ENCODE measurements at places on chromosomes 16 and 17.

GRCh38 chr17:36717088-36717487 is 115.7 kb downstream of the MRM1 start:
- DNase-seq, result no peak

DNA sequence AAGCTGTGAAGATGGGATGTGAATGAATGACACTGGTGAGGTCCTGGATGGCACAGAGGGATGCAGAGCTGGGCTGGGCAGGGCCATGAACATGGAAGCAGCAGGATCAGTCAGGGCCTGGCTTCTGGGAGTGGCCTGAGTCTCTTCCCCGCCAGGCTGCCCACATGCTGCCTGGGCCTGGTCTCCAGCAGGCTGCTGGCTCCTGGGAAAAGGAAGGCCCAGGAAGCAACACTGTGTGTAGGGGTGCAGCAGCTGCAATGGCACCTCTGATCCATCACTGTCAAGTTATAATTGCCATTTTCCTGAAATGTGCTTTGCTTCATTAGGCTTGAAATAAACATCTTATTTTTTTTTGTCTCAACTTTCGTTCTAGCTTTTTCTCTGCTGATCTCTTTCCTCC is 260.2 kb upstream of the N4BP1 start:
- no peak for DNase-seq

GRCh38 chr17:10777131-10777807 is 26.6 kb downstream of the TMEM238L start:
- no peak for DNase-seq

GRCh38 chr16:58411736-58412614 is 19.7 kb downstream of the GINS3 start:
- no peak for DNase-seq

DNA sequence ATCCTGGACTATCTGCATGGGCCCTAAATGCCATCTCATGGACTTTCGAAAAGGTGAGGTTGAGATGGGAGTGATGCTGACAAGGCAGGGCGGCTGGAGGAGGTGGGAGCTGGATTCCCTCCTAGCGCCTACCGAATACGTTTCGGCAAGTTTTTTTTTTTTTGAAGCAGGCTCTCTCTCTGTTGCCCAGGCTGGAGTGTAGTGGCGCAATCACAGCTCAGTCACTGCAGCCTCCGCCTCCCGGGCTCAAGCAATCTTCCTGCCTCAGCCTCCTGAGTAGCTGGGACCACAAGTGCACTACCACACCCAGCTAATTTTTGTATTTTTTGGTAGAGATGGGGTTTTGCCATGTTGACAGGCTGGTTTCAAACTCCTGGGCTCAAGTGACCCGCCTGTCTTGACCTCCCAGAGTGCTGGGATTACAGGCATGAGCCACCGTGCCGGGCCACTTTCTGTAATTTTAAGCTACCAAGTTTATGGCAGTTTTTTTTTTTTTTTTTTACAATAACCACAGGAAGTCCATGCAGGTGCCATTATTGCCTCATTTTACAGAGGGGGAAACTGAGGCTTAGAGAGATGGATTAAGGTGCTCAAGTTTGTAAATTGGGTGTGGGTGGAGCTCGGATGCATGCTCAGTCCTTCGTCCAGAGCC is 246.4 kb downstream of the PRKCA start:
- DNase-seq, result no peak

- DNase-seq, result no peak
These were observed 67.0 kb downstream of the N4BP1 start for GRCh38 chr16:48542966-48543365.

DNA sequence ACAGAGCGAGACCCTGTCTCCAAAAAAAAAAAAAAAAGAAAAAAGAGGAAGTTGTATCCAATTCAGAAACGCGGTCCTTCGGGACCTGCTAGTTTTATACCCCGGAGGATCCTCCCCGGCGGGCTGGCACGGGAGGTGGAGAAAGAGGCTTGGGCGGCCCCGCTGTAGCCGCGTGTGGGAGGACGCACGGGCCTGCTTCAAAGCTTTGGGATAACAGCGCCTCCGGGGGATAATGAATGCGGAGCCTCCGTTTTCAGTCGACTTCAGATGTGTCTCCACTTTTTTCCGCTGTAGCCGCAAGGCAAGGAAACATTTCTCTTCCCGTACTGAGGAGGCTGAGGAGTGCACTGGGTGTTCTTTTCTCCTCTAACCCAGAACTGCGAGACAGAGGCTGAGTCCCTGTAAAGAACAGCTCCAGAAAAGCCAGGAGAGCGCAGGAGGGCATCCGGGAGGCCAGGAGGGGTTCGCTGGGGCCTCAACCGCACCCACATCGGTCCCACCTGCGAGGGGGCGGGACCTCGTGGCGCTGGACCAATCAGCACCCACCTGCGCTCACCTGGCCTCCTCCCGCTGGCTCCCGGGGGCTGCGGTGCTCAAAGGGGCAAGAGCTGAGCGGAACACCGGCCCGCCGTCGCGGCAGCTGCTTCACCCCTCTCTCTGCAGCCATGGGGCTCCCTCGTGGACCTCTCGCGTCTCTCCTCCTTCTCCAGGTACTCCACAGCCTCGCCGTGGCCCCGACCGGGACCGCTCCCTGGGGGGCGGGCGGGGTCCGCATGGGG is at the start of gene CDH3:
CDH3 (plus strand) TSS at position 596 of the 779 bp plus-strand sequence; CDS start at position 666, 70 bp downstream.
- DNase-seq, result no peak

DNA sequence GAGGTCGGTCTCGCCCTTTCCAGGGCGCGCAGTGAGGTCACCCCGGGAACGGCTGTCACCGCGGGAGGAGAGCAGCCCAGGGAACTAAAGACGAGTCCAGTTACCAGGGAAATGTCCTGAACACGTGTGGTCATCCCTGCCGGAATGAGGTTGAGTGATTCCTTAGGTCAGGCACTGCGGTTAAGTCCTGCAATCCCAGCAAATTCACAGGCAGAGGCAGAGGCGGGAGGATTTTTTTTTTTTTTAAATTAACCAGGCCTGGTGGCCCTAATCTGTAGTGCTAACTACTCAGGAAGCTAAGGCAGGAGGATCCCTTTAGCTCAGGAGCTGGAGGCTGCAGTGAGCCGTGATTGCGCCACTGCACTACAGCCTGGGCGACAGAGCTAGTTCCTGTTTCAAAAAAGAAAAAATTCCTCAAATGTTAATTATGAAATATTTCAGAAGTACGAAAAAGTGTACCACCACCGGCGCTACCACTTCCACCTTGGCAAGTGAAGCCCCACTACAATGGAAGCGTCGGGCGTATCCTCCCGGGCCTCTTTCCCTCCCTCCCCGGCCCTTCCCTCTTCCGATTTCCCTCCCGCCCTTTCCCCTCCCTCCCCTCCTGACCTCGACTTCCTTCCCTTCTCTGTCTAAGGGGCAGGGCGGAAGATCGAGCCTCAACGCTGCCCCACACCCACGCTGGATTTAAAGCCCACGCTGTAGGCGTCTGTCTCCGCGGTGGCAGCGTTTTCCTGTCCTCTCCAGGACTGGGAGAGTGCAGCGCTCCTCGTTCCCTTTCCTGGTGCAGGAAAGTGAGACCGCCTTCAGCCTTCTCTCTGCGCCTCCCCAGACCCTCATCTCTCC is 27.3 kb downstream of the SLFN11 start:
- DNase-seq, result peak; percentile 18

DNA sequence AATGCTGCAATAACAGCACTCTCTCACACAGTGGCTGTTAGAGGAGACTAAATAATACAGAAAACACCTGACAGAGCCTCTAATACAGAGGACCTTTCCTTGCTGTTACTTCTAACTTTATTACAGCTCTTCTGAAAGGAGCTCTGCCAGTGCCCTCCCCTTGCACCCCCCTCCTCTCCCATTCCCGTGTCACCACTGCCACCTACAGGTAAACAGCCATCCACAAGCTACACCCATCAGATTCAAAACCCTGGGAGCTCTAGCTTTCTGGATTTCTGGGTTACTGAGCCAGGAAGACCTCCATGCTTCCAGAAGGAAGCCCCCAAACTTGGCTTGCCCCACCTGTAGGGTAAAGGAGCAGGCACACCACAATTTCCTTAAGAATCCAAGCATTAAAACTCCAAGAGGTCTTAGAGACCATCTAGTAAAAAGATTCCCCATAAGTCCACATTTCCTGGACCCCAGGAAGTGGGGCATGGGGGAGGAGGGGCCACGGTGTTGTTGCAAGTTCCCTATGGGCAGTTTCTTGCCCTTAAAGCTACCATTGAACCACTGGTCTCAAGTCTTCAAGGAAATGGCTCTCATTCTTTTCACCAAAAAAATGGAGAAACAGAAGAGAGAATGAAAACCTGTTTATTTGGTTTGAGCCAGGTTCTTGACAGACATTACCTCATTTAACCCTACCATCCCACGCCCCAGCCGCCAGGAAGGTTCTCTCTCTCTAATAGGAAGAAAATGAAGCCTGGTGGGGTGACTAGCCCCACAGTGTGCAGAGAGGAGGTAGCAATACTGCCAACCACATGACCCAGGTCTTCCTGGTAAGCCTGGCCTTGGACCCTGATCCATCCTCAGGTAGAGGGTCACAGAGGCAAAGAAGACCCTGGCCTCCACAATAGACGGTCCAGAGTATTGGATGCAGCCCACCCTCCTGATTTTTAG is 52.8 kb downstream of the TOM1L2 start:
- DNase-seq, result peak; percentile 41

DNA sequence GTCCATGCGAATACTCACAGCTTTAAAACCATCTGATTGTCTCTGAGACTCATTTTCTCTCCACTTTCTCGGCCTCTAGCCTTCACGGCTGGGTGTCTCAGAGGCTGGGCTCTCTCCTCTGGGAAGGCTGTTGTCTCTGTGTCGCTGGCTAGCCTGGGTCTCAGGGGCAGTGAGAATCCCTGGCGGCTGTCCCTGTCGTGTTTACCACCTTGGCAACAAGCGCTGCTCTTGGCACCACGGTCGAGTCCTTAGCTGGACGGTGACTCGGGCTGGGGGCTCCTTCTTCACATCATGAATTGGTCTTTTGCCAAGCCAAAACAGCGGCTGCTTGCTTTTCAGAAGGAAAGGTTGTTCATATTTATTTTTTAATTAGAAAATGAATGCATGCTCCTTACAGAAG is 81.1 kb downstream of the MSI2 start:
- no peak for DNase-seq

DNA sequence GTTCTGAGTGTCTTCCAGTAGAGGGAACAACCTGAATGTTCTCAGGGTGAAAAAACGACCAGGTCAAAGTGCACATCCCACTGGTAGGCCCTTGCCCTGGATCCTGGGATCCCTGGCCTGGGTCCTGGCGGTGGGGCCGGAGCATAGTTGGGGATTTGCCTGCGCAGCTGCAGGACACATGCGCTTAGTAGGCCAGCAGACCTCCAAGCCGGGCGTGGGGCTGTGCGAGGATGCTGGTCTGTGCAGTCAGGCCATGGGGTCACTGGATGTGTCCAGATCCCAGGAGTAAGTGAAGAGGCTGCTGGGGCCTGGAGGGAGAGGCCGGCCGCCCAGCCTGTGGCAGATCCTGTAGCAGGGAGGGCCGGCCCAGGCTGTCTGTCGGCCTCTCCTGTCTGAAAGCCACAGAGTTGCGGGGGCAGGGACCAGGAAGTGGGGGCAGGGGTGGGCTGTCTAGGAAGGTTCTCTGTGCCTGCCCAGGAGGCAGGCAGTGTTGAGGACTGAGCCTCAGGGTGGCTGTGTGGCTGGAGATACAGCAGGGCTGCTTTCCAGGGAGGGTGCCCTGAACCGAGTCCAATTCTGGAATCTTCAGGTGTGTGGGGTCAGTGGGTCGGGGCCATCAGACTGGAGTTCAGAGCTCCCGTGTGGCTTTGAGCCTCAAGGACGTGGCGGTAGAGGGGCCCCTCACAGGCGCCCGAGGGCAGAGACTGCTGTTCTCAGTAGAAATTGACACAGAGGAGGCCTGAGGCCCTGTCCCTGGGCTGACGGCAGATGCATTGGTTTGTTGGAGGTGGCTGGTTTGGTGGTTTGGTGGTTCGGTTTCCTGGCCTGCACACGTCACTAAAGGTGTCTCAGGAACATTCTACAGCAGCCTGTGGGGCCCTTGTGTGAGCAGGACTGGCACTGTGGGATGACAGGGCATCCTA is 17.2 kb upstream of the NUDT16L1 start:
- DNase-seq, result peak; percentile 54

DNA sequence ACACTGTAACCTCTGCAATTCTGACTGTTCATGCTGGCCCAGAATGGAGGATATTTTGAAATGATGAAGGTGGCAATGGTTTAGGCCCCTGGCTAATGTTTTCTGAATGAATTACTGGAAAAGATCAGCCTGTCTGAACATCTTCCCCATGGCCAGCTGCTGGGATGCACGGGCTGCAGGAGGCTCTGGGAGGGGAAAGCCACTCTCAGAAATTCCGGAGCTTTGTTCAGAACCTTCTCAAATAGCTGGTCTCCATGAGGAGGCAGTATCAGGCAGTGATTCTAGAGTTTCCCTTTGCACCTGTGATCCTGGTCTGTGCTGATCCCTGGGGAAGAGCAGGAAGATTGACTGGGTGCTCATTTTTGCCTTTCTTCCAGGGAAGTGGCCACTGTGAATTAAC is 5.0 kb downstream of the SLC6A2 start:
- DNase-seq, result no peak

- DNase-seq, result no peak
These were observed 271.6 kb downstream of the ABCC12 start for GRCh38 chr16:47884116-47884725.

DNA sequence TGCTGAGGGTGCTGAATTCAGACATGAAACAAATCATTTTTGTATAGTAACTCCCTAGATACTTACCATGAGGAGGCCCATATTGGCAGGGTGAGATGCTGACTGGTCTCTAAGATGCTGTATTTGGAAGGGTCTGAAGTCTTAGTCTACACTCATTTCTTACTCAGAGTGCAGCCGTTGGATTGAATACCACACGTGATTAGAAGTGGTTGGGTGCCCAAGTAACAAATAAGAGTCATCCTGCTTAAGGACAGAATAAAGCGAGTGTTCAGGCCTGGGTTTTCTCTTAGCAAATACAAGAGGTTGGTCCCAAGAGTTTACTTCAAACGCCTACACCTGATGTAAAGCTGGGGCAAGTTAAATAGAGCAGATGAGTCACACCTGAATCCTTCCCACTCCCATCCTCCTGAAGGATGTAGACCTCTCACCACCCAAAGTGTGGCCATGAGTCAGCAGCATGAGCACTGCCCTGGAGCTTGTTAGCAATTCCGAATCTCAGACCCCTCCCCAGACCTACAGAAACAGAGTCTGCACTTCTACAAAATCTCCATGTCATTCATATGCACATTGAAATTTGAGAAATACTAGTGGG is 284.6 kb upstream of the CDH5 start:
- DNase-seq, result no peak

DNA sequence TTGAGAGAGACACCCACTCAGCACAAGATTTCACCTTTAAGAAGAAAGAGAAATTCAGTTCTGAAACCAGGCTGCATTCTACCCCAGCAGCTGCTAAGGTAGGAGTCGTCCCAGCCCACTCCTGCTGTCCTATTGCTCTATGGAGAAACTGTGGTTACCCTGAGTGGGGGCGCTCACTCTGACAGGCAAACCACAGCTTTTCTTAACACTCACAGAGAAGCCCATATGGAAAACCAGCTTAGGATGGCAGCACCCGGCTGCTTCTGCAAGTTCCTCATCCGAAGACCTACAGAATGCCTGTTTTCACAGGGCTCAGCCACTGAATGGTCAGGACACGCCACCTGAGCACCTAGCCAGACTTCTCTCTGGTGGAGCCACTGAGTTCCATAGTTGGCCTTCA is 7.5 kb downstream of the ATP5PD start:
- DNase-seq, result no peak

- no peak for DNase-seq
These were observed 9.6 kb downstream of the GPRC5C start for GRCh38 chr17:74441537-74441936.

Data from activated T-helper 1 cell treated with Interleukin-2 at 50 U/mL for 16 hours (primary cell).